ENCODE measurements at places on chromosomes 3 and 15.

DNA sequence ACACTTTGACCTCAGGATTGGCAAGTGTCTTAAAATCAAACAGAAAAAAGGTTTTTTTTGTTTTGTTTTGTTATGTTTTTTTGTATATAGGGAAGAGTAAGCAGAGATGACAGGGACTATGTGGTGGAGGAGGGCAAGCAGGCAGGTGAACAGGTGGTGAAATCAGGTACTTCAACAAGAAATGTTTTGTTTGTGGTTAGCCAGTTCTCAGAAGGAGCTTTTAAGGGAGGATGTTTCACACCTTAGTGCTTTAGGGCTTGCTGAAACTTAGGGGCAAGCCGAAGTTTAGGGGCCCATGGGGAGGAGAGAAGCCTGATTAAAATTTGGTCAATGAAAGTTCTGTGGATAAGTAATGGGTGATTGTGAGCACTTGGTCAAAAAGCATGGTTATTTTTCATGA lies 370.7 kb upstream of the SLCO3A1 start:
- no peak for DNase-seq

- no peak for DNase-seq
Observed at GRCh38 chr3:24359645-24360462, 134.8 kb downstream of the THRB start.

- no peak for DNase-seq
Observed at GRCh38 chr3:71492566-71492965, 91.0 kb downstream of the FOXP1 start.

- peak; percentile 87 for DNase-seq
Observed at GRCh38 chr3:176919836-176920765, 277.2 kb downstream of the TBL1XR1 start.

DNA sequence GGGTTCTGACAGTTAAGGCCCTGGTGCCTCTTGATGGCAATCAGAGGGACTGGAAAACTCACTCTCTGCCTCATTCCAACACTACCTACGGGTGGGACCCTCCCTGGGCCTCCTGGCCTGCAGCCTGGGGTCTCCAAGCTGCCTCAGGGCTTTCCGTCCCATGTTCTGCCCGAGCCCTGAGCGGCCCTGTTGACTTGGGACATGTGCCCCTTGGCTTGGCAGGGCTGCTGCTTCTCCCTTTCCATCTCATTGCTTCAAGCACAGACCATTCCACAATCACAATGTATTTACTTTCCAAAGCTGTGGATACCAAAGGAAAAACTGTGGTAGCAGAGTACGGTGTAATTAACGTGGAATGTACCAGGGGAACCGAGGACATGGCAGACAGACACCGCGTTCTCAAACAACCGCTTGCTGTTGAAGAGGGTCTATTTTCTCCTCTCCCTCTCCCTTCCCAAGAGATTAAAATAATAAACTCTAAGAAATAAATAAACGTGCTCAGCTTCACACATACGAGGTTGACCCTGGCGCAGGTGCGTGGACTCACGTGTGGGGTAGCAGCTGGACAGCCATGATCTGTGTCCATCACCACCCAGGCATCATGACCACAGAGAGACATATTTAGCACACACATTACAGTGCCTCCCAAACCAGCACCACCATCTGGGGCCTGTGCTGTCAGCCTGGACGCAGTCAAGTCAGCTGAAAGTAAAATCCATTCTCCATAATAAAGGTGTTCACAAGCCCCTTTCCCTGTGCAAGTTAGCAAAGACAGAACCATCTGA lies 172.0 kb downstream of the XXYLT1 start:
- no peak for DNase-seq

DNA sequence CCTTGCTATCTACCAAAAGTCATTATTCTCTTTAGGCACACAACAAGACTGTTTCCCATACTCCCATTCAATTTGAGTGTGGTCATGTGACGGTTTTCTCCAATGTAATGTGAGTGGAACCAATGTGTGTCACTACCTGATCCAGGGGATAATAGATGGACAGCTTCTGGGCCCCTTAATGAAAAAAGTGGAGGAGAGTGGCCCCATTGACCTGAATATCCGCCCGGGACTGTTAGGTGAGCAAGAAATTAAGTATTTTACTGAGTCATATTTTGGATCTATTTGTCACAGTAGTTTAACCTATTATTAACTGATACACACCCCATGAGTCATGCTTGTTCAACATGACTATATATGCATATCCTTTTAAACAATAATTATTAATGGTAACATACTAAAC lies 15.1 kb upstream of the ARID3B start:
- DNase-seq: no peak

DNA sequence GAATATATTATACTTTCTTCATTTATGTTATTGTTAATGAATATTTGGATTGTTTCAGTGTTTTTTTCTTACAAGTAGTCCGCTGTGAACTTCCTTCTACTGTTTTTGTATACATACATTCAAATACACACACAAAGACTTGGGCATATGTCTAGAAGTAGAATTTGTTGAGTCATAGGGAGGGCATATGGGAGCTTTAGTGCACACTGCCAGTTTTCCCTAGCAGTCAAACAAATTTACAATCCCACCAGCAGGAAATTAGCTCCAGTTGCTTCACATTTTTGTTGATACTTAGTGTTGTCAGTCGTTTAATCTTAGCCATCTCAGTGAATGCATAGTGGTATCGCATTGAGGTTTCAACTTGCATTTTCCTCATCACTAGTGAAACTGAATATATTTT lies 492.3 kb downstream of the DIPK2A start:
- DNase-seq: no peak

GRCh38 chr3:183492849-183493179 lies 62.7 kb downstream of the KLHL6 start:
- no peak for DNase-seq

DNA sequence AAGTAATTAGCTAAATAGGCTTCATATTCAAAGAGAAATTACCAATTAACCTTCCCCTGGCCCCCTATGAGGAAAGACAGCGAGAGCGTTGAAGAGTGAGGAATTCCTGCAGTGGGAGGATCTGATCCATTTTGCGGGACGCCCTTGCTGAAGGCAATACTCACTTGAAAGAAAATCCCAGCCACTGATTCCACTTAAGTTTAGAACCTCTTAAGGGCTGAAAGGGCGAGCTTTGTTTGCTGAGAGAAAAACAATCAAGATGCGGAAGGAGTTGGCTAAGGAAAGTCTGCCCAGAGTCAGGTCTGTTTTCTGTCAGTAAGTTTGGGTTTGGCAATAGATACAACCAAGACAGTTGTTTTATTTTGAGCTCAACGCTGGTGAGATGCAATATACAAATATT lies 102.8 kb upstream of the GBE1 start:
- DNase-seq: no peak

- no peak for DNase-seq
Observed at GRCh38 chr3:166446986-166447385, 609.8 kb upstream of the BCHE start.

DNA sequence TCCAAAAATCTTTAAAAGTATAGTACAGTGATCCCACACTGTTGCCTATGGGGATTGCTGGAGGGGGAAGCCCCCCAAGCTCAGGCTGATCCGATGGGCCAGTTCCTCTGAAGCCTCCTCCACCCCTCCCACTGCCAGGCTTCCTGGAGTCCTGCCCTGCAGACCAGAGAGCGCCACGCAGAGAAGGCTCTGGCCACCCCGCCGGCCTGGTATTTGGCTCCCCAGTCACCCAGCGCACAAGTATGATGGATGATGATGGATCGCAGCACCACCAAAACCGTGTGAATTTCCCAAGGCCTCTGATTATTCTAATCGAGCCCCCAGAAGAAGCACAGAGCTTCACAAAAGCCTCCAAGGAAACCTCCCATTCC lies 259.0 kb downstream of the MECOM start:
- no peak for DNase-seq

GRCh38 chr3:167675848-167676247 lies 22.1 kb upstream of the WDR49 start:
- no peak for DNase-seq

DNA sequence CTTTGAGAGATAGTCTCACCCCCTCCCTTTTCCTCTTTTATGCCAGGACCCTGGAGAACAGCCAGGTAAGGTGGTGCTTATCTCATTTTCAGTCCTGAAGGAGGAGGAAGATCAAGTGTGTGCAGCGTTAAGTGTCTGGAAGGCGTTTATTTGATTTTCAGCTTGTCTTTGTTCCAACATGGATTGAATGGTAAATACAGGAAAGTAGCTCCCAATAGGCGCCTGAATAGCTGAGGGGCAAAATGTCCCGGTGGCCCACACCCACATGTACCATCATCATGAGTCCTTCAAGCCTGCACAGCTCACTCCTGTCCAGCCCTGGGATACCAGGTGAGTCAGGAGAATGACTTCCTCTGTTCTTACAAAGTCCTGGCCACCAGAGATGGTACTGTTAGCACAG lies 73.5 kb downstream of the CEMIP start:
- DNase-seq: no peak

GRCh38 chr3:55686426-55687254 lies 199.5 kb upstream of the WNT5A start:
- no peak for DNase-seq

GRCh38 chr3:13420045-13420830 lies at the start of gene NUP210:
Gene NUP210 (minus strand): TSS chr3:13420322. CDS start chr3:13420226, 96 bp downstream.
- peak; percentile 61 for DNase-seq

DNA sequence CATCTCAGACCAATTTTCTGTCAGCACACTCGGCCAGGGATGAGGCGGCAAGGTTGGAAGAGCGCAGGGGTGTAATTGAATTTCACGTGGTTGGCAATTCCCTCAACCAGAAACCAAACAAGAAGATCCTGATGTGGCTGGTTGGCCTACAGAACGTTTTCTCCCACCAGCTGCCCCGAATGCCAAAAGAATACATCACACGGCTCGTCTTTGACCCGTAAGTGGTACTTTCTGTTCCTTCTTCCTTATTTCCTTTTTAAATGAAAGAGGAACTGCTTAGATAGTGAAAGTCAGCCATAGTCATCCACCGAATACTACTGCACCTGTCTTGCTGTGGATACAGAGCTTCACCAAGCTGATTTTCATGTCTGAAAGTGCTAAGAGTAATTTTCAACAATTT lies 60.1 kb downstream of the SGO1 start:
- DNase-seq: no peak

GRCh38 chr3:111763968-111764367 lies 95.1 kb upstream of the PHLDB2 start:
- no peak for DNase-seq

DNA sequence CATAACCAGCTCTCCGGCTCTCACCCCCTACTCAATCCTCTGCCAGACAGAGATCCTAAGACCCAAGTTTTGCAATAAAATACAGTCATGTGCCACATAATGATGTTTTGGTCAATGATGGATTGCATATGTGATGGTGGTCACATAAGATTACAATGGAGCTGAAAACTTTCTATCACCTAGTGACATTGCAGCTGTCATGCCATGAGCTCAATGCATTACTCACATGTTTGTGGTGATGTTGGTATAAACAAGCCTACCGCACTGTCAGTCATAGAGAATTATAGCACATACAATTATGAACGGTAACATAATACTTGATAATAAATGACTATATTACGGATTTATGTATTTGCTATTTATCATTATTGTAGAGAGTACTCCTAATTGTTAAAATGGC lies 26.9 kb upstream of the SAMMSON start:
- DNase-seq: no peak

- no peak for DNase-seq
Observed at GRCh38 chr3:68485051-68485450, 447.3 kb downstream of the TAFA4 start.

DNA sequence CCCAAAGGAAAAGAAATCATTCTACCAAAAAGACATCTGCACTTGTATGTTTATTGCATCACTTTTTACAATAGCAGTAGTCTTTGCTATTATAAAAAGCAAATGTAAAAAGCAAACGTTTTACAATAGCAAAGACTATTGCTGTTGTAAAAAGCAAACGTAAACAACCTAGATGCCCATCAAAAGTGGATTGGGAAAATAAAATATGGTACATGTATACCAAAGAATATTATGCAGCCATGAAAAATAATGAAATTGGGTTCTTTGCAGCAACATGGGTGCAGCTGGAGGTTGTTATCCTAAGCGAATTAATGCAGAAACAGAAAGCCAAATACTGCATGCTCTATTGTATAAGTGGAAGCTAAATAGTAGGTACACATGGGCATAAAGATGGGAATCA lies 97.3 kb upstream of the ZBTB20 start:
- no peak for DNase-seq

DNA sequence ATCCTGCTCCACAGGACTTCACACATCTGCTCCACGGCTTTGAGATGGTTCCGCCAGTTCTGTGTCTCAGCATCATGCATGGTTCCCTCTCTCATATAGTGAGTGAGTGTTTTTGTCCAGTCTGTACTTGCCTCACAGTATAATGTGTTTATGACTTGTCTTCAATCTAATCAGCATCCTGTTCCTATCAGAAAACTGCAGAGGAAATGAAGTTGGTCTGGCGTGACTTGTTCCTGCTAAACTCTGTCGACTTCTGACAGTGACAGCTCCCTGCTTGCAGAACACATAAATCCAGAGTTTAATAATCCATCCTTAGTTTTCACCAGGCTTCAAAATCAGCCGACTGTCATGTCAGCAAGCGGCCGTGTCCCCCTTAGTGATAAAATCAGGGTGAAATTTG lies 222.3 kb downstream of the SLCO3A1 start:
- DNase-seq: no peak

DNA sequence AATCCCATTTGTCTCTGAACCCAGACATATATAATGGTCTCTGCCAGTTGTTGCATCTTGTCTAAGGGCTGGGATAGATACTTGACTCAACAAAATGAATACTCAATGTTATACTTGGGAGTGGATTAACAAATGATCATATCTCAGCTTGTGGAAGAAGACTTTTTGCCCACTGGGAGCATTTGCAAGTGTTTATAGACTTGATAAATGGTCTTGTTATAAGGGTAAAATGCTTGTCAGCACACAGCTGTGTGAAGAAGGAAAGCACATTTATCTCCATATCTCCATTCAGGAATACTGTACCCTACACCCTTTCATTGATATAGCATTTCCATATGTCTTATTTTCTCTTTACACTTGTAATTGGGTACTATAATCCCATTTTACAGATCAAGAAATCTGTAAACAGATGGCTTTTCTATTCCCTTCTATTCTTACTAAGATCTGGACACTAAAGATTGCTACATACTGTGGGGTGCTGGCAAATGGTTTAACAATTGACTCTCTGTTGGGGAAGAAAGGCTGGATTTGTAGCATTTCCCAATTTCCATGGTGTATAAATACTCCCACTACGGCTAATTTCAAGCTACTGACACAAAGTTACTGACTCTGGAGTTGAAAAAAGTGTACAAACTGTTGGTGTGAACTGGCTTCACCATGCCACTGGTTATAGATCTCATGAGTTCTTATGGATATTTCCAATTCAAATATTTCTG lies 154.6 kb downstream of the CHST2 start:
- no peak for DNase-seq

DNA sequence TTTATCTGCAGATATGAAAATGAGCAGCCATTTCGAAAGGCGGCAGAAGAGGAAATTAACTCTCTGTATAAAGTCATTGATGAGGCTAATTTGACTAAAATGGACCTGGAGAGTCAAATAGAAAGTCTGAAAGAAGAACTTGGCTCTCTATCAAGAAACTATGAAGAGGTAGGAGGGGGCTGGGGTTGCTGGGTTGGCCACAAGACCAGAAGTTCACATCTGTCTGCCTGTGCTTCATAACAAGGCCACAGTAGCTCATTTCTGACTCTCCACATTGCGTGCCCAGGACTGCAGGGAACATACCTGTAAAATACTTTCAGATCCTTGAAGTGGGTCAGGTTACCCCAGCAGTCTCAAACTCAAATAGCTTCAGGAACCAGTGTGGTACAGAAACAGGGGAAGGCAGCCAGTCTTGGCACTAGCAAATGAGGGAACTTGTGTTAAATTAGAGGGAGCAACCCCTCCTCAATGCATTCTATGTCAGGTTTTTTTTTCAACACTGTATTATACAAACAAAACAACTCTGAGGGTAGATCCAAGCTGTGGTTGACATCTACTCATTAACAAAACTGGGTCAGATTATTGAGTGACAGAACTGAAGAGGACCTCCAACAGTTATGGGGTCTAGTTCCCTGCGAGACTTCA lies 48.7 kb downstream of the BFSP2 start:
- DNase-seq: no peak

Measured in NCI-H1092 (cell line).